Hindlimb muscle (tissue), 1 donor: ENCODE measurements at places on chromosomes 4 and X.

DNA sequence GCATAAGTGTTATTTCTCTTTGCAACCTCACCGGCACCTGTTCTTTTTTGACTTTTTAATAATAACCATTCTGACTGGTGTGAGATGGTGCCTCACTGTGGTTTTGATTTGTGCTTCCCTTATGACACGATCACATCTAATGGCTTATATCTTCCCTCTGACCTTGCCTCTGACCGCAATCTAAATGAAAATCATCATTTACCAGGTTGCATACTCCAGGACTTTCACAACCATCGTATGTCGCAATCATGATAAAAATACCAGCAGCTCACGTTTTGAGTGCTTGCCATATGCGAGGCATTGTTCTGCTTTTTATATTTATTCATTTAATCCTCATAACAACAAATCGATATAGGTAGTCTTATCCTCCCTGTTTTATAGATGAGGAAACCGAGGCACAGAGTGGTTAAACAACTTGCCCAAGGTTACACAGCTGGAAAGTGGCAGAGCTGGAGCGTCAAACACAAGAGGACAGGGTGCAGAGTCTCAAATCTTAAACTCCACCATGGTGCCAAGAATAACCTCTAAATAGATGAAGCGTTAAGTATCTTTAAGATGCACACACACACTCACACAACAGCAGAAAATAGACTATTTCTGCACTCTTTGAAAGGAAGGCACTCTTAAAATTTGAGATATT lies 102.2 kb downstream of the SEL1L3 start:
- DNase-seq, result no peak

GRCh38 chr4:108303488-108304177 lies 134.9 kb upstream of the LEF1 start:
- DNase-seq, result no peak

DNA sequence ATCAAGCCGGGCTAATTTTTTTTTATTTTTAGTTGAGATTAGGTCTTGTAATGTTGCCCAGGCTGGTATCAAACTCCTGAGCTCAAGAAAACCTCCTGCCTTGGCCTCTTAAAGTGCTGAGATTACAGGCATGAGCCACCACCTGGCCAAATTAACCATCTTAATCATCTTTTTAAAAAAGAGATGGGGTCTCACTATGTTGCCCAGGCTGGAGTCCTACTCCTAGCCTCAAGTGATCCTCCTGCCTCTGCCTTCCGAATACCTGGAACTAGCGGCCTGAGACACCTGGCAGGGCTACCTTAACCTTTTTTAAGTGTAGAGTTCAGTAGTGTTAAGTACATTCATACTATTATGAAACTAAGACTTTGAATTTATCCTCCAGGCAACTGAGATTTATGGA lies 1.7 kb upstream of the RPS3A start:
- DNase-seq, result no peak

DNA sequence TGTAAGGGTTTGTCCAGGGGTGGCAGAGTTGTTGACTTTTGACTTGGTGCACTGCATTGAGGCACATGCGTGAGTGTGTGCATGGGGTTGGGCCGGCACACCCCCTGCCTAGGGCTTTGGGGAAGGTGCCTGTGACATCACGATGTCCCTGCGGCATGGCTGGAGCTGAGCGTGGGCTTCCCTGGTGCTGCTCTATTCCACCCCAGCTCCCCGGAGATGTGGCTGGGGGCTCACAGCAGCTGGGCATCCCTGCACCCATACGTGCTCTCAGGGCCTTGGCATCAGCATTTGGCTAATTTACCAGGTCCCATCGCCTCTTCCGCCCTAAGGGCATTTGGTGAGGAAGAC lies 5.7 kb downstream of the PSAPL1 start:
- DNase-seq, result no peak

DNA sequence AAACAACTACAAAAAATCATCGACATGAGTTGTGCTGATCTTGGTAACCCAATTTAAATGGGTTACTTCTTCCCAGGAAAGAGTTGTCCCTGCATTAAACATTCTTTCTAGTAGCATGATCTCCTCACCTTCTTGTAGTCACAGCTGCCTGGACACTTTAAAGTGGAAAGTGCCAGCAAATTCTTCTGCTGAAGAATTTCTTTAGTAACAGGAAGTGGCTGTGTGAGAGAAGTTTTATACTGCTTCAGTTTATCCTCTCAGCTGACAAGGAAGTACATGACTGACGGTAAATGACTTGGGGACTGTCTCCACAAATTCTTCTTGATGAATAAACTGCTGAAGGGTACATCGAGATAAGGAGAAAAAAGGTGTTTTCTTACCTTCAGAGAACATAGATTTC lies 18.2 kb upstream of the TNIP3 start:
- no peak for DNase-seq
